ENCODE measurements at places on chromosomes 11 and 22. TPM values are rescaled to one million over a fixed set of nuclear protein-coding genes. Genes with fewer than 3 reads are reported as not detected.

OR2AT4 gene
- not detected for total RNA-seq

BLID gene
- total RNA-seq: not detected

ART5 gene
- 3.8 TPM for total RNA-seq

ACR gene
- 0.62 TPM for total RNA-seq

- no peak for DNase-seq
Measured at GRCh38 chr22:44445731-44446130, 52.3 kb downstream of the RTL6 start.

- peak; percentile 26 for DNase-seq
Measured at GRCh38 chr11:118263695-118264568, at the start of gene MPZL2. MPZL2 (minus strand) TSS chr11:118264297; CDS start chr11:118264153, 144 bp downstream.

- no peak for DNase-seq
Measured at GRCh38 chr11:59552844-59553243, 41.5 kb downstream of the OR4D9 start.

DNA sequence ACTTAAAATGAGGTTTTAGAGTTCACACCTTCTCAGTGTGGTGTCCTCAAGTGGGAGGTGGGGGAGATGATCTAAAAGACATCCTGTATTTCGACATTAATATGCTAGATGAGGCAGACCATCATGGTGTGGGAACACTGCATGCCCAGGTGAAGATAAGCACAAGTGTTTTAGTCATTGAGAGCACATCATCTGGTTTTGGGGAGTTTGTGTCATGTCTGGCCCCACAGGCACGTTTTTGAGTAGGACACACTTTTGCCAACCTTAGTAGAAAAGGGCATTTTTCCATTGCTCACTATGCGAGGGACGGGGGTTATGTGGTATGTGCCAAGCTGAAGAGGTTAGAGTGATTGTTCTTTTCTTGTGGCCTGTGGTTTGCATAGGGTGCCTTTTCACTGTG is 189.3 kb downstream of the DBX1 start:
- no peak for DNase-seq

DNA sequence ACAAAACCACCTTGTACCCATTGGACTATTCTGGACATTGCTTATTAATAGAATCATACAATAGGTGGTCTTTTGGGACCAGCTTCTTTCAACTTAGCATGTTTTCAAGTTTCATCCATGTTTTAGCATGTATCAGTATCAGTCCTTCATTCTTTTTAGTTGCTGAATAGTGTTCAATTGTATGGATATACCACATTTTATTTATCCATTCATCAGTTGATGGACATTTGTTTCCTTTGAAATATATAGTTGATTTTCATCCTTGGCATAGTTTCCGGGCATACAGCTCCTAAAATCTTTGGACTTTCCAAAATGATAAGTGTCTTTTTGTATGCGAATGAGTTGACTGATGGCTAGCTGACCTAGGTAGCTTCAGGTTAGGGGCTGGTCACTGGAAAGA is 12.2 kb downstream of the PPP6R3 start:
- no peak for DNase-seq
